H1 (cell line): ENCODE measurements at places on chromosomes 2 and 18.

GRCh38 chr2:64403426-64403825 lies 50.5 kb upstream of the LGALSL start:
- H3K27ac ChIP-seq, result peak overlapping the region; percentile 73; the same call in 1 of the 2 replicates
- DNase-seq, result no peak
- no peaks in the 10 kb centered on the region for H3K36me3 ChIP-seq
- H3K4me3 ChIP-seq, result peak overlapping the region; percentile 51; the same call in 1 of the 2 replicates

DNA sequence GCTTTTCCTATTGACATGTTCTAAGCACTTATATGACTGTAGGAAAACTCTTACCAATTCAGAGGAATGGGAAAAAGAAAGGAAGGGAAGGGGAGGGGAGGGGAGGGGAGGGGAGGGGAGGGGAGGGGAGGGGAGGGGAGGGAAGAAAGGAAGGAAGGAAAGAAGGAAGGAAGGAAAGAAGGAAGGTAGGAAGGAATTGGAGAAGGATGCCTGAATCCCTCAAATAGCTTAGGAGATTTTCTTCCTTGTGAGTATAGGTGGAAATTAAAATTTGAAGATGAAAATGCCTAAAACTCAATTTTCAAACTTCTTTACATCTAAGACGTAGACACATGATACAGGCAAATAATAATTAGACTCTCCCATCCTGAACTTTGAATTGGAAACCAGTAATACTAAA lies 463.1 kb downstream of the SATB2 start:
- H3K4me1 ChIP-seq, result no peaks in the 10 kb centered on the region
- H3K36me3 ChIP-seq, result no peaks in the 10 kb centered on the region
- no peak overlapping the region for H3K27ac ChIP-seq
- H3K27me3 ChIP-seq, result no peaks in the 10 kb centered on the region

DNA sequence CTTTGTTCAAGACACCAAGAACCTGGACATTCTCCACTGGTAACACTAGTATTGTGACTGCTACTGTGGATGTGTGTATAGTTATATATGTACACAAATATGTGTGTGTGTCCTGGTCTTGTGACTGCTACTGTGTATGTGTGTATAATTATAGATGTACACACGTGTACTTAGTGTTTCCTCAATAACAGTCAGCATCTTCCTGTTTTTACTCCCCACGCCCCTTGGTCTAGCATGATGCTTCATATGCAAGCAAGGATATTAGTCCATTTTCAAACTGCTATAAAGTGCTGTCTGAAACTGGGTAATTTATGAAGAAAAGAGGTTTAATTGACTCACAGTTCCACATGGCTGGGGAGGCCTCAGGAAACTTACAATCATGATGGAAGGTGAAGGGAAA lies 802.7 kb downstream of the RNF144A start:
- no peaks in the 10 kb centered on the region for H3K4me1 ChIP-seq
- H3K4me3 ChIP-seq, result no peak overlapping the region
- no peaks in the 10 kb centered on the region for H3K36me3 ChIP-seq
- no peaks in the 10 kb centered on the region for H3K27me3 ChIP-seq
- DNase-seq, result no peak

GRCh38 chr2:11352781-11353537 lies 8.5 kb upstream of the ROCK2 start:
- H3K27me3 ChIP-seq, result no peaks in the 10 kb centered on the region
- no peak overlapping the region for H3K27ac ChIP-seq
- H3K4me1 ChIP-seq, result no peaks in the 10 kb centered on the region; the same call in 1 of the 2 replicates
- H3K4me3 ChIP-seq, result no peak overlapping the region
- H3K36me3 ChIP-seq, result no peaks in the 10 kb centered on the region

DNA sequence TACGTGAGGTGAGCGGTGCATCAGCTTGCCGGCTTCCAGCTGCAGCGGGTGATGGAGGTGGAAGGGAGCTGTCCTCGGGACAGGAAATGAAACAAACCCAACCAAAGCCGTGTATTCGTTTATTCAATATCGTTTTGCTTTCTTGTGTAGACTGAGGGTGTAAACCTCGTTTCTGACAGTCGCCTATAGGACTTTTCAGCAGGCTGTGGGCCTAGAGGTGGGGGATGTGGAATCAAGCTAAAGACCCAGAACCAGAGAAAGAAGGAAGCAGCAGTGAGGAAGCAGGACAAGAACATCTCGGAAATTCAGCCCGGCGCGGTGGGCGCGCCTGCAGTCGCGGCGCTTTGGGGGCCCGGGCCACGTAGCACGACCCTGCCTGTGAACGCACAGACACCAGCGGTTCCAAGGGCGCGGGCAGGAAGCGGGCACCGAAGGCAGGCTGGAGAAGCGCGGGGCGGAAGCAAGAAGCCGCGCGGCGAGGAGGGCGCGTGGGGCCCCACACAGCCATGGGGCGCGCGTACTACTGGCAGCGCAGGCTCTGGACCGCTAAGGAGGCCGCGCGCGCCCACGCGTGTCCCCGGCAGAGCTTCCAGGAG lies 755 bp upstream of the ATP9B start:
- H3K4me1 ChIP-seq, result 0 out of 2 replicates have a peak, but pooled peaks cover 10% of the 10 kb centered on the region
- no peaks in the 10 kb centered on the region for H3K36me3 ChIP-seq
- no peak for DNase-seq

- no peaks in the 10 kb centered on the region for H3K27me3 ChIP-seq
- H3K27ac ChIP-seq, result no peak overlapping the region
- no peak for DNase-seq
- no peaks in the 10 kb centered on the region for H3K36me3 ChIP-seq
- peaks cover 5% of the 10 kb centered on the region; the same call in 1 of the 2 replicates for H3K4me1 ChIP-seq
Measured at GRCh38 chr2:199581935-199582360, 124.2 kb upstream of the SATB2 start.

- no peaks in the 10 kb centered on the region for H3K27me3 ChIP-seq
- H3K4me3 ChIP-seq, result no peak overlapping the region
- H3K36me3 ChIP-seq, result no peaks in the 10 kb centered on the region
- H3K27ac ChIP-seq, result no peak overlapping the region
- DNase-seq, result no peak
- H3K4me1 ChIP-seq, result 0 out of 2 replicates have a peak, but pooled peaks cover 2% of the 10 kb centered on the region
Measured at GRCh38 chr2:68771211-68771751, 36.7 kb downstream of the ARHGAP25 start.

DNA sequence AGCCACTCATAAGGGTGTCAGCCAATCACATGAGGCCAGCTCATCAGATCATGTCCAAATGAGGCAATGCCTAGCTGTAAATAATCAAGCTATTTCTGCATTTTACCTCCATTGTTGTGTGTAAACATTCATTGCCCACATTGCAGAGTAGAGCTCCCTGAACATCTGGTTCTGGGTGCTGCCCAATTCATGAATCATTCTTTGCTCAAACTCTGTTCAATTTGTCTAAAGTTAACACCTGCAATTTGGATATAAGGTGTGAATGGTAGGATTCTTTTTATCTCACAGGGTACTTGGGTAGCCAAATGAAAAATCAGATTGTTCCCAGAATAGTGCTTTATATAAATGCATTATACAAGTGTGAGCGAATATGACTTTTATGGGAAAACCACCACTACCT lies 345.5 kb upstream of the NT5C1B start:
- no peak overlapping the region for H3K4me3 ChIP-seq
- H3K4me1 ChIP-seq, result no peaks in the 10 kb centered on the region
- H3K27ac ChIP-seq, result no peak overlapping the region
- DNase-seq, result no peak
- H3K27me3 ChIP-seq, result no peaks in the 10 kb centered on the region
- H3K36me3 ChIP-seq, result no peaks in the 10 kb centered on the region

- H3K4me1 ChIP-seq, result no peaks in the 10 kb centered on the region
- no peaks in the 10 kb centered on the region for H3K36me3 ChIP-seq
- no peaks in the 10 kb centered on the region for H3K27me3 ChIP-seq
- no peak overlapping the region for H3K27ac ChIP-seq
Measured at GRCh38 chr18:6929370-6930102, 188.1 kb downstream of the LAMA1 start.

DNA sequence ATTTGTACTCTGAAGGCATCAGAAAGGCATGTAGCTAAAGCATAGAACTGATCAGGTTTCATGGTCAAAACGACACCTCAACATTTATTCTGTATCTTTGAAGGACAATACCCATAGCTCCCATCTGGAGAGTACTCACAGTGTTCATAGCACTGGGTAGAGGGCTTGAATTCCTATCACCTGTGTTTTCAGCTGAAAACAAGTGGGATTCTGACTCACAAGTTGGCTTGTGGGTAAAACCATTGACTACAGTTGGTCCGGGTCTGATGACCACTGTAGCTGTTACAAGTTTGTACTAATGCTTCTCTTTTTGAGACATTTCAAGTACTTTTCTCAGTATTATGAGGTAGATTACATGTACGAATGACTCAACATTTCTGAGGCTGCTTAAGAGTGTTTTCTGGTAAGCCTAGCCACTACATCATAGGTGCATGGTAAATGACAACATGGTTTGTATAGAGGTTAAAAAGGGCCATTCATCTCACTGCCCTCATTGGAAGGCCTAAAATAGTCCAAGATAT lies 68.6 kb upstream of the PELI1 start:
- 0 out of 2 replicates have a peak, but pooled peaks cover 2% of the 10 kb centered on the region for H3K4me1 ChIP-seq
- H3K36me3 ChIP-seq, result no peaks in the 10 kb centered on the region
- no peak overlapping the region for H3K27ac ChIP-seq
- no peaks in the 10 kb centered on the region for H3K27me3 ChIP-seq
- H3K4me3 ChIP-seq, result no peak overlapping the region

DNA sequence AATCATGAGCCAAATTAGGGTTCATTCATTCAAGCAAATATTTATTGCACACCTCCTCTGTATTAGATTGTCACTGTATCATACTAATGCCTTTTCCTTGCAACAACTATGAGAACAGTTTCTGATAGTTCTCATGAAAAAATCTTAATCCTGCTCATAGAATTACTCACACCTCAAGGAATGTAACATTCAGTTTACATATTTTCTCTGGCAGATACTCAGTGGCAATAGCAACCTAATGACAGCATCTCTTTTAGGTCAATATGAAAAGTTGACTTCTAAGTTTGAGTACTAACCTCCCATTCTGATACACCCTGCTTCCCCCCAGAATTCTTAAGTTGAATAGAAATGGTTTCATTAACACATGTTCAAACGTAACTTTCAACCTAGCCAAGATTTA lies 132.0 kb downstream of the VWC2L start:
- no peaks in the 10 kb centered on the region for H3K4me1 ChIP-seq
- H3K27me3 ChIP-seq, result no peaks in the 10 kb centered on the region
- DNase-seq, result no peak
- H3K4me3 ChIP-seq, result no peak overlapping the region

DNA sequence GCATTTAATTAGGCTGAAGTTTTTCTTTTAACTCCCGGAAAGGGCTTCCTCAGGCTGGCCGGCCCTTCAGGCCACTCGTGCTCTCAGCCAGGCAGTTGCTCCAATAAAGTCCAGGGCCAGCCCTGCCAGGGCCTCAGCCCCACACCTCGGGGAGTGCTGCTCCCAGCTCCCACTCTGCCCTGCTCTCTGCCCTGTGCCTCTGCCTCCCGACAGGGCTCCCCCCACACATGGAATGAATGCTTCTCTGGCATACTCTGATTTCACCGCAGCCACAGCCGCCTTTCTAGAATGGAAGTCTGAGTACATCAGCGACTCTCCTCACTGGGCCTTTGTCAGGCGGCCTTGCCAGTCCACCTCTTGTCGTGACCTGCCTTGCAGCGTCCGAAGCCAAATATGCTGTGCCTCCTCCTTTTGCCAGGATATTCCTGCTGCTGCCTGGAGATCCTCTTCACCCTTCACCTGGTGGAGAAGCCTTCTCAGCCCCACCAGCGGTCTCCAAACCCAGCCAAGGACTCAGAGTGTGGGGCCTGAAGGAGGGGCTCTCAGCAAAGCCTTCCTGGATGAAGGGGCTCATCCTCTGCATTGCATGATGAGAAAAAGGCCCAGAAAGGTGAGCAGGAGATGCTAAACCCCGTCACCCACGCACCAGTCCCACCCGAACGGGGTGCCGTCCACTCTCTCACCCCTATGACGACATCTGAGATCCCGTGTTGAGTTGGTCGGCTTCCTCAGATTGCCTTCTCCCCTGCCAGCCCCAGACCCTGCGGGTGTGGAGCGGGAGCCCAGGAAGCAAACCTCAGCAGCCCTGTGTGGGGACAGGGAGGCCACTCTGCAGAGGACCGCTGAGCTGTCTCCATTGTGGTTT lies 472.7 kb upstream of the HS6ST1 start:
- H3K4me3 ChIP-seq, result no peak overlapping the region
- H3K27me3 ChIP-seq, result no peaks in the 10 kb centered on the region
- H3K36me3 ChIP-seq, result no peaks in the 10 kb centered on the region
- no peak for DNase-seq
- peaks cover 8% of the 10 kb centered on the region for H3K4me1 ChIP-seq
- no peak overlapping the region for H3K27ac ChIP-seq

GRCh38 chr18:35095983-35096676 lies 54.9 kb downstream of the MAPRE2 start:
- no peak overlapping the region for H3K4me3 ChIP-seq
- no peak for DNase-seq
- no peak overlapping the region for H3K27ac ChIP-seq
- no peaks in the 10 kb centered on the region for H3K27me3 ChIP-seq
- H3K36me3 ChIP-seq, result no peaks in the 10 kb centered on the region
- no peaks in the 10 kb centered on the region for H3K4me1 ChIP-seq

DNA sequence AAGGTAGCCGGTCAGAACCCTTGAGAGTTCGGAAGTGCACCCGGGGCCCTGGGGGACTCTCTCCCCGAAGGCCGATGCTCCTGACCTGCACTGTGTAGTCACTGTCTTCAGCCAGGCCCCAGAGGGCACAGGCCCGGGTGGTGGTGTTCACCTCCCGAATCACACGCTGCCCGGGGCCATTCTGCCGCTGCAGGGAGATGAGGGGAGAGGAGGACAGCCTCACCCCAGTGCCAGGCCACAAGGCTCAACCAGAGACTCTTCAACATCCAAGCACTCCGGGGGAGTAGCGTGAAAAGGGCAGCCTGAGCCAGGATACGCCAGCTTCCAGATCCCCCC lies 1.1 kb downstream of the FNDC4 start:
- H3K4me3 ChIP-seq, result peak overlapping the region; percentile 52; the same call in 1 of the 2 replicates
- no peaks in the 10 kb centered on the region for H3K27me3 ChIP-seq
- H3K4me1 ChIP-seq, result peaks cover 15% of the 10 kb centered on the region

DNA sequence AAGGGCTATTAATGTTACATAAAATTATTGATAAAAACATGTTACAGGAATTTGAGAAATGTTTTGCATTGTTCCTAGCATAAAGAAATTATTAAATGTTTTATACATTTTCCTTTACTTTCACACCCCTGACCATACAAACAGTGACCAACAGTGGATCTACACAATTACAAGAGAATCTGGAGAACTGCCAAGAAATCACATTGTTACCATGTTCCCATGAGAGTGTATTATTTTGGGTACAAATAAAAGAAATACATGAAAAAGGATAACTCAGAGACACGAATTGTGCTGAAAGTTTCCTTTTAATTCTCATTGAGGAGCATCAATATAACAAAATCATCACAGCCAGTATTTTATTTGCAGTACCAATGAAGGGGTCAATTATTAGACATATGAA lies 150.1 kb downstream of the WDPCP start:
- DNase-seq, result no peak
- no peak overlapping the region for H3K4me3 ChIP-seq
- no peak overlapping the region for H3K27ac ChIP-seq
- H3K27me3 ChIP-seq, result no peaks in the 10 kb centered on the region
- H3K36me3 ChIP-seq, result no peaks in the 10 kb centered on the region

GRCh38 chr2:147575106-147575505 lies 269.7 kb upstream of the ACVR2A start:
- H3K36me3 ChIP-seq, result no peaks in the 10 kb centered on the region
- no peaks in the 10 kb centered on the region for H3K27me3 ChIP-seq

GRCh38 chr2:58788402-58788801 lies 547.3 kb upstream of the FANCL start:
- H3K36me3 ChIP-seq, result no peaks in the 10 kb centered on the region
- H3K27me3 ChIP-seq, result no peaks in the 10 kb centered on the region
- H3K27ac ChIP-seq, result no peak overlapping the region

GRCh38 chr2:47354848-47355204 lies 48.1 kb upstream of the MSH2 start:
- H3K4me1 ChIP-seq, result peaks cover 8% of the 10 kb centered on the region; the same call in 1 of the 2 replicates
- DNase-seq, result no peak
- H3K27me3 ChIP-seq, result no peaks in the 10 kb centered on the region
- H3K4me3 ChIP-seq, result no peak overlapping the region
- no peak overlapping the region for H3K27ac ChIP-seq
- H3K36me3 ChIP-seq, result no peaks in the 10 kb centered on the region
